RCC 7860 (cell line): ENCODE measurements at places on chromosomes 2 and 18.

GRCh38 chr2:143877876-143878530, 641.9 kb downstream of the ZEB2 start:
- DNase-seq = no peak

GRCh38 chr2:75632813-75633212, 13.8 kb upstream of the MRPL19 start:
- no peak for DNase-seq

DNA sequence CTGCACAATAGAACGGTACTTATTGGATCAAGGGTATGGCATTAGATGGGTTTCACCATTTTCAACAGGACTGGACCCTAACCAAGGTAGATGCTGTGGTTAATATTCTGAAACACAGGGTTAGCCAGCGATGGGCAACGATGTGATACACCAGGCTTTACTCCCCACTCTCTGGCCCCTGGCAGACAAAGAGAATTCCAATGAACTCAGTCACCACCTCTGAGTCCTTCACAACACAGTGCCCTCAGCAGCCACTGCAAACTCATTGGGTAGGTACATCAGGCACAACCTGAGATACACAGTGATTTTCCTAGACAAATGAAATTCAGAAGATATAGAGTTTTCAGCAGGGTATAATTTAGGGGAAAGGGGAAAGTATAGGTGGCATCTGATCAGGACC, 634.5 kb downstream of the ZEB2 start:
- peak; percentile 67 for DNase-seq

GRCh38 chr2:127314193-127314988, 20.4 kb upstream of the ERCC3 start:
- no peak for DNase-seq

DNA sequence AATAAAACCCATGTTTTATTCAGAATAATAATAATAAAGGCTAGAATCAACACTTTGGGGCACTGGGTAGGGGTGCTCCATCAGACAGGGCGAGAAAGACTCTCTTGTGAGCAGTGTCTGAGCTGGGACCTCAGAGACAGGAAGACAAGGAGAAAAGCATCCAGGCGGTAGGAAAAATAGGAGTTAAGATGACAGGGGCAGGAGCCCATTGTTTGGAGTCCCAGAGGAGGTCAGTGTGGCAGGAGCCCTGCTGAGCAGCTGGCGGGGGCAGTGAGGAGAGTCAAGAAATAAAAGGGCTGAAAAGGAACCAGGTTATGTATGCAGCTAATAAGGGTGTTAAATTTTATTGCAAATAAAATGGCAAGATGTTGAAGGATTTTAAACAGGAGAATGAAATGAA, 457.4 kb downstream of the FBXO15 start:
- no peak for DNase-seq

- DNase-seq = no peak
Observed at GRCh38 chr18:24837066-24837465, 376.6 kb downstream of the HRH4 start.

DNA sequence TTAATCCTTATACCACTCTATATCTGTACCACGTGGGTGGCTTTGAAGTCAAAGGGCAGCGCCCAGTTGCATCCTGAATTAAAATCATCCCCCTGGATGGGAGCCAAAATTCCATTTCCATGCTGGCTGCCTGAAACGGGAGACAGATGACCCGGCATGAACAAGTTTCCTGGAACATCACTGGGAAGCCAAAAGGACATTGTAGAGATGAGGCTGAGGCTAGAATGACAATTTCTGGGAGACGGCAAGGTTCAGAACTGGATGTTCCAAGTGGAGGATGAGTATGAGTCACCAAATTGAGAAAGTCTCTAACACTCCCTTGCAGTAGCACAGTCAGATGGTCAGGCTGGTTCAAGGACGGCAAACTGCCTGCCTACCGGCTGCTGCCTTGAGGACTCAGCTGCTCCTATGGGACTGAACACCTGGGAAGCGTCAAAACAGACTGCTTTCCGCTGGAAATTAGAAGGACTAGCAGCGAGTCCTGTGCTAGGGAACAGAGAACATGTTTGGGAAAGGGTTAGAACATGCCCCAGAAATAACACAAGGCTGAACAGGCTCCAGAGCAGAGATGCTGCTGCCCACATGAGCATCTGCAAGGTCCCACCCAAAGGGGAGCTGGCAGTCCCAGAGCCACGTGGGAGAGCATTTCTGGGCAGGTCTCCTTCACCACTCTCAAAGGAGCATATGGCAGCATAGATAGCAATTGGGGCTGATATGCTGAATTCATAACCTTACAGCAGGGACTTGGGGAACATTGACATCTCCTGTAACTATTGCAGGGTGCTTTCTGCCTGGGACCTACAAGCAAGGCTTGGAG, 32.0 kb downstream of the YPEL5 start:
- no peak for DNase-seq

DNA sequence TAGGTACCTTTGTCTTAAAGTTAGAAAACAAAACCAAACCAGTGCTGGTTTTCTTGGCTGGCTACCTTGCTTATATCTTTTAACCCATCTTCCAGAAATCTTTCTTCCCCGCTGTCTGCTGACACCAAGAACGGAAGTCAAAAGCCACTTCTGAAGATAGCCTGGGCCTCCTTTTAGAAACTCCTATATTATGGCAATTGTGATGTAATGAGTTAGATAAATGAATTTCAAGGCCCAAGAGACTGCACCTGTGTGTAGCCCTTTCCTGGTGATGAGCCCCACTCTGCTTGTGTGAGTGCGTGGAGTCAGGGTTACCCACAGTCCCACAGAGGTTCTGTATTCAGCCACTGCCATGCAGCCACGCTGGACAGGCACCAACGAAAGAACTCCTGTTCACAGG, 60.7 kb downstream of the ARMC9 start:
- DNase-seq = no peak
